T-helper 17 cell (primary cell): ENCODE measurements at places on chromosomes 3 and 15.

DNA sequence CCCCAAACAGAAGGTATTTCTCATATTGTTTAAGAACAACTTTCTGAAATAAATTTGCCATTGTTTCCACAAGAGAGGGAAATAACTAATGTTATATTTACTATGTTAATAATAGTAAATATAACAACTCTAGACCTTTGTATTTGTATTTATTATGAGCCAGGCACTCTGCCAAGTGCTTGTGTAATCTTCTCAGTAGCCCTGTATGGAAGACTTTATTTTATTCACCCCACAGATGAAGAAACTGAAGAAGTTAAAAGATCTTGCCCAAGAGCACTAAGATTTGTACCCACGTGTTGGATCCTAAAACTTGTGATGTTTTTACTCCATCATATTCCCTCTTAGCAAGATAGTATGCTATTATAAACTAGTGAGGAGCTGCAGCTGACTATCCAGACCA, 12.0 kb upstream of the GNB4 start:
- no peak for DNase-seq

GRCh38 chr3:101193957-101194356, 126.4 kb downstream of the IMPG2 start:
- DNase-seq = no peak

GRCh38 chr15:74174219-74174957, 878 bp downstream of the ISLR start:
- no peak for DNase-seq

DNA sequence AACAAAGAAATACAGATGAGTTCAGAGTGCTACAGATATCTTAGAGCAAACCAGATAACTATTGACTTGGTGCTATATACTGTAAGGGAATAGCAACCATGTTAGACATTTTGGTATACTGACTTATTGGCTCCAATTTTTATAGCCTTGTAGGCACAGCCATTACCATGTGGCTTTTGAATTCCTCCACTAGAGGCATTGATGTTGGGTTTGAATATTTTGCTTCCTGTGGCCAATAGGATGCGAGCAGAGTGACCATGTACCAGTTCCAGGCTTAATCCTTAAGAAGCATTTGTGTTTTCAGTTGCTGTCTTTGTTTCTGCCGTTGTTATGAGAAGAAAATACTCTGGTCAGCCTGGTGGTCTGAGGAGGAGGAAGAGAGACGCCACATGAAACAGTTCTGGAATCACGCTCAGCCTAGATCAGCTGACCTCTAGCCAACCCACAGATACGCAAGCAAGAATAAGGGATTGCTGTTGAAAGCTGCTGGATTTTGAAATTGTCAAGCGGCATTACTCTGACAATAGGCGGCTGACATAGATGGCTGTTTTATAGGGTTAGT, 109.4 kb upstream of the TNIK start:
- DNase-seq = no peak

DNA sequence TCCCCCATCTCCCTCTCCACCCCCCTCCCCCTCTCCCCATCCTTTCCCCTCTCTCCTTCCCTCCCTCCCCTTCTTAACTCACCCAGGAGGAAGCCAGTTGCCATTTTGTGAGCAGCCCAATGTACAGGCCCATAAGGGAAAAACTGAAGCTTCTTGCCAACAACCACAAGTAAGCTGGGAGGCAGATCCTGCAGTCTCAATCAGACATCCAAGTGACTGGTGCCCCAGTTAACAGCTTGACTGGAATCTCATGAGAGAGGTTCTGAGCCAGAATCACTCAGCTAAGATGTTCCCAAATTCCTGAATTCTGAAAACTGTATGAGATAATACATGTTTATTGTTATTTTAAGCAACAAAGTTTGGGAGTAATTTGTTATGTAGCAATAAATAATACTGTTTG, 90.7 kb downstream of the C3orf70 start:
- no peak for DNase-seq

DNA sequence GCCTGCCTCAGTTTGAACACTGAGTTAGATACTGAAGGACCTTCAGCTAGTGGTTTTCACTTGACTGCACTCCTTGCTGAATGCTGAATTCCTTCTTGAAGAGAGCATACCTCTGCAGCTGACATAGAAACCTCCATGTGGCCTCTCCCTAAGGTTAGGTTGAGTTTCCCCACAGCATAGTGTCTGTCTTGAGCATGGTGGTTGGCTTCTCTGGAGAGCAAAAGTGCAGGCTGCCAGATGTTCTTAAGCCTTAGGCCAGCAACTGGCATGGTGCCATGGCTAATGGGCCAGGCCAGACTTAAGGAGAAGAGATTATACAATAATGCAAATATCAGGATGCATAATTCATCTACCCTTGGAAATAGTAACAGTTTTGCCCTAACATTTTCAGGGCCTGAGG, 545.6 kb upstream of the ZNF385D start:
- no peak for DNase-seq

GRCh38 chr3:7410782-7411181, 549.9 kb downstream of the GRM7 start:
- no peak for DNase-seq

- DNase-seq = no peak
Observed at GRCh38 chr15:84714372-84714771, 1.6 kb downstream of the SEC11A start.

DNA sequence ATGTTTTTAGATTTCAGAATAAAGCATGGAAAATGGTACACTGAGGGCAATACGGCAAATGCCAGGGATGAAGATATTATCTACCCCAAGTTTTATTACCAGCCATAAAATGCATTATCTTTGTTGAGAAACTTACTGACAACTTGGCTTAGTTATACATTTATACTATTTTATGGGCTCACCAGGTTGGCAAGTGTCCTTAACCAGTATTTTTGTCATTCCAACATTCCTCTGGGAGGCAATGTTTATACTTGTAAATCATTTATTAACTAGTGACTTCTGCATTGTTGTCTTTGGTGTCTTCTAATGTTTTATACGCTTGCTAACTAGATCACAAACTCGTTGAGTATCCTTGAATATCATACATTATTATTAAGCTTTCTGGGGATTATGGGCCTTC, 18.0 kb upstream of the ADGRG7 start:
- DNase-seq = no peak

GRCh38 chr3:37556789-37557301, 304.8 kb upstream of the CTDSPL start:
- DNase-seq = no peak

DNA sequence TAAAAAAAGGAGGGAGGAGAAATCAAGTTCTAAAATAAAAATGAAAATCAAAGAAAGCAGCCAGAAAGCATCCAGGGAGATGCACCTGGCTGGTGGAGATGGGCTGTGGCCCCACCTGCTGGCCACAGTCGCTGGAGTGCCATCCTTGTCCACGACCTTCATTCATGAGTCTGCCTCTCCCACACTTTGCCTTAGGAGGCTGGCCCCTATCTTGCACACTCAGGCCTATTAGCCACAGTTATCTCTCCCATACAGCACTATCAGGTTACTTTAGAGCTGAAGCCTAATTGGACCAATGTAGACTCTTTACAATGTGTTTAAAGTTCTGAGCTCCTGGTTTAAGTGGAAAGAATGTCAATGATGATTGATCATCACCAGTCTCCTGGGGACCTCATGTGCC, 392.0 kb upstream of the RORA start:
- DNase-seq = no peak

DNA sequence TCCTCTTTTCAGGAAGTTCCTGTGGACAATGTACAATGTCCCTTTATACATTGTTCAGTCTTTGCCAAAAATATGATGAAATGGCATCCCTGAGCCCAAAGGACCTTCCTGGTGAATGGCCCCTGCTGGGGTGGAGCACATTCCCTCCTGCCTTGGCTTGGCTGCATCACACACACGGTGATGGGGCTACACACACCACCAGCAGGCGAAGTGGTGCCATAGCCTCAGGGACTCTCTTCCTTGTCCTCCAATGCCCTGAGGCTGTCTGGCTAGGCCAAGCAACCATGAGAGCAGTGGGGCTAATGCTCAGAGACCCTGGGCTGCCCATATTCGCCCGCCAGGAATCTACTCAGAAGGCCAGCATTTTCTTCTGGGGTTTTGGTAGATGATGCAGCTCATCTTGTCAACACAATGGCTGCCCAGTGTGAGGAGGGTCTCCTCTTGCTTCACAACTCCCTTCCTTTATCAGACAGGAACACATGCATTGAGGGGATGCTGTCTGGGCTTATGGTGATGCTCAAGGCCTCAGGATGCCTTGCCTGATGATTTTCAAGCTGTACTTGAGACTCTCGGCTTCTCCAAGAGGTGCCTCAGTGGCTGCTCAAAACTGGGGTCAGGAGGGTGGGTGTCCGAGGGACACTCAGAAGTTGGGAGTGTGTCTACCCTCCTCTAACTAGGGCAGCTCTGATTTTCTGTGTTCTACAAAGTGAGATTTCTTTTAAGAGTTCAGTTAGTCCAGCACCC, 40.9 kb upstream of the EPHB1 start:
- DNase-seq = no peak

DNA sequence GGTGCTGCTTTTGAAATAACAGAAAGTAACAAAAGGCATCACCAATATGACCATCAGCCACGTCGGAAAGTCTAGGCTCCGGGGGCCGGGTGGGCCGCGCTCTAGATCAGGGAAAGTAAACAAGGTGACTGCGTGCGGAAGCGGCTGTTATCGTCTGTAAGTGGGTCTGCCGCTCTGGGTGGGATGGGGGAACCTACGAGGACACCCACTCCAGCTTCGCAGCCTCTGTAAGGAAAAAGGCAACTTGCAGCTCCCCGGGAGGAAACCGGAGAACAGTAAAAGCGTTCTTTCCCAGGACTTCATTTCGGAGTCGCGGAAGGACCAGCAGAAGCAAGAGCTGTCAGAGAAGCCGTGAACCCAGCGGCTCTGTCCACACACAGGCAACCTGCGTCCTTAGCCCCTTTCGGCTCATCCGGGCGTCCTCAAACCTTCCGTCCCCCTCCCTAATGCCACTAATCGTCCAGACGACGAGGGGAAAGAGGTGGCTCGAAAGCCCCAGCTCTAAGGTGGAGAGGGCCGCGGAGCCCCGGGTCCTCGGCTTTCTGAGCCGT, 461 bp downstream of the XRN1 start:
- DNase-seq = peak; percentile 18

DNA sequence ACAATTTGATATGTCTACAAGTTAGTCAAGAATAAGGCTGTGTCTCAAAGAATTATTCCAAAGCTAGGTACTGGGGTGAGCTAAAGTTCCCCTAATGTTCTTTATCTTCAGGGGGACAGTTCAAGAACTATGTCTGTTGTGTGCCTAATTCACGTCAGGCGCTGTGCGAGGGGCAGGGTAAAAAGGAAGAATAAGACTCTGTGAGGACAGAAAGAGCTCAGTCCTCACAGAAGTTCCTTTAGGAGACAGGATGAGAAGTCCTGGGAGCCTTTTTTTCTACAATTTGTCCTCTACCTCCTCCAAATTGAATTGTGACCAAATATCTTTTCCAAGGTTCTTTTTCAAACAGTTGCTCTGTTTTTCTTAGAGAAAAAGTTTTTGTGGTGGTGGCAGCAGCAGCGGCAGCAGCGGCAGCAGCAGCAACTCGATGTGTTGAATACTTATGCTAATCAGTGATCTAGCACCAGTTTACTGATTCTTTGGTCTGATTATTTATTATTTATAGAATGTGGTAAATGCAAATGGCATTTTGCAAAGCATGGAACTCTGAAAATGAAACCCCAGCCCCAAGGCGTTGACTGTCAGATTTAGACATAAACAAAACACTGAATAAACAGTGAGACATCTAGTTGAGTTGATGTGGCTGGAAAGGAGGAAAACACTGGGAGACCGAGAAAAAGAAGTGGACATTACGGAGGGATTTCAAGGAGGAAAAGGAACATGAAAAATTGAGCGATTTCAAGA, 88.6 kb downstream of the GTPBP8 start:
- DNase-seq = no peak

DNA sequence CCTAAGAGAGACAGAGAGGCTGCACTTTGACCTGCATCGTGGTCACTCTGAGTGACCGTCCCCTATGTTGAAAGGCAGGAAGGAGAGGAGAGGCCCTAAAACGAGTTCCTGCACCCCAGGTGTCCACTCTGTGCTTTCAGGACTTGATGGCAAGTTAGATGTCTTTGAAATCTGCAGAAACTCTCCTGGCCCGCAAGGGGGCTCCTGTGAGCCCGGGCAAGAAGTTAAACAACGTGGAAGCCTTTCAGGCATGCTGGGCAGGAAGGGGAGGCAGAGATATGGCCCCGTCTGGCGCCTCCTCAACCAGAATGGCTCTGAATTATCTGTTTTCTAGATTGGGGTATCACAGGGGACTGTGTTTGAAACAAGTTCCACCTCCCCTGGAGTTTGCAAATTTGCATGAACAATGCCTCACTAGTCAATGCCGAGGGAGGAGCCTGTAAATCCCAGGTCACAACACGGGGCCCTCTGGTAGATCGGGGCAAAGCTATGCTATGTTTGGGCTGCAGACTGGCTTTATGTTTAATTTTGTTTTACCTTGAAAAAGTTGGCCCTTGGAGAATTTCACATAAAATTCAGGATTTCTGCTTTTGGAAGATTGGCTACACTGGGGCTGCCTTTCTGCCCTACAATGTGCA, 9.8 kb downstream of the CTXND1 start:
- no peak for DNase-seq

DNA sequence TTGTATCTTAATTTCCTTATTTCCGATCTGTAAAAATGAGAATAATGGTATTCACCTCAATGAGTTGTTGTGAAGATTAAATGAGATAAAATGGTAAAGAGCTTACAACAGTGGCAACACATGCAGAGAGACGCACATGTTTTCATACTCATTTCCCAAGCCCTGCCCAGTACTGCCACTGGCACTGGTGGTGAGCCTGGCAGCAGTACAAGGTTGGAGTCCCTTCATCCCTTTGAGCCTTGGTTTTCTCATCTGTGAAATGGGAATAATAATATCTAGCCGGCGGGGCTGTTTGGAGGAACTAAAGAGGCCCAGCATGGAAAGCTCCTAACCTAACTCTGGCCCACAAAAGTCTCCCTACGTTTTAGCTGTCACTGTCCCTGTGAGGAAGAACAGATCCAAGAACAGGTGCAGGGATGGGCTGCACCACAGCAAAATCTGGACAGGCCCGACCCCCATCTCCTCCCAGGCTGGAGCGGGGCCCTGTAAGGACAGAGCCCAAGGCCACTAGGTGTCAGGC, 866 bp upstream of the CD276 start:
- no peak for DNase-seq

- DNase-seq = no peak
Observed at GRCh38 chr3:170752571-170753155, 117.3 kb downstream of the RPL22L1 start.

- DNase-seq = no peak
Observed at GRCh38 chr15:30984542-30984941, 6.9 kb downstream of the MTMR10 start.

- no peak for DNase-seq
Observed at GRCh38 chr3:51932471-51933370, 9.0 kb downstream of the RRP9 start.

DNA sequence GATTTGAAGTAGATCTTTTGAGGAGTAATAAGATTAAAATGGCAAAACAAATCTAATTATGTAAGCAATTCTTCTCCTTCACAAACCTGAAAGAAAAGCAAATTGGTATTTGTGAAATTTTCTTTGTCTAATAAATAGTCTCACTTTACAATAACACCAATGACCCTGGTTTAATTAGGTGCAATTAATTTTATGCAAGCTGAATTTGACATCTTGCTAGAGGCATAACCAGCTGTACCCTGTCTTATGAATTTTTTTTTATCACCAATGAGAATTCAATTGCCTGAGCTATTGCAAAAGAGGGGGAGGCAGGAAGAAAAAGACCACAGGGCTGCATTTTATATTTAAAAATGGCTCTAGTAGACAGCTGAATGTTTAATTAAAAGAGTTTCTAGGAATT, 113.5 kb upstream of the IL12A start:
- DNase-seq = no peak

- DNase-seq = no peak
Observed at GRCh38 chr3:65979731-65980130, 59.0 kb downstream of the MAGI1 start.

GRCh38 chr3:70519913-70520659, 207.6 kb upstream of the MDFIC2 start:
- no peak for DNase-seq
